Lower lobe of right lung (tissue), 2 donors: ENCODE measurements at places on chromosomes 2 and 18. TPM values are rescaled to one million over a fixed set of nuclear protein-coding genes. Genes with fewer than 3 reads are reported as not detected.

Gene CREG2
- total RNA-seq = not detected

Gene DSG4
- total RNA-seq = not detected

Gene AOX1
- total RNA-seq = 36.7 TPM

DNA sequence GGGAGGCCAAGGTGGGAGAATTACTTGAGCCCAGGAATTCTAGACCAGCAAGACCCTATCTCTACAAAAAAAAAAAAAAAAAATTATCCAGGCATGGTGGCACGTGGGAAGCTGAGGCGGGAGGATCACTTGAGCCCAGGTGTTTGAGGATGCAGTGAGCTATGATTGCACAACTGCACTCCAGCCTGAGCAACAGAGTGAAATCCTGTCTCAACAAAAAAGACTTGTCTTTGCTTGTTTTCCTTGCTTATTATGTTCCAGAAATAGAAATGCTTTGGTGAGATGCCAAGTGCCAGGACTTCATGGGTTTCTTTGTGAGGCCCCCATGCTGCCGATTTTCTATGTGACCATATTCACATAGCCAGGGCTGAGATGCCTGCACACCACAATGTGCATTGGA is 9.0 kb downstream of the DCDC2C start:
- no peaks in the 10 kb centered on the region for H3K4me1 ChIP-seq
- DNase-seq = no peak
- H3K27me3 ChIP-seq = no peaks in the 10 kb centered on the region
- no peak overlapping the region for H3K27ac ChIP-seq

DNA sequence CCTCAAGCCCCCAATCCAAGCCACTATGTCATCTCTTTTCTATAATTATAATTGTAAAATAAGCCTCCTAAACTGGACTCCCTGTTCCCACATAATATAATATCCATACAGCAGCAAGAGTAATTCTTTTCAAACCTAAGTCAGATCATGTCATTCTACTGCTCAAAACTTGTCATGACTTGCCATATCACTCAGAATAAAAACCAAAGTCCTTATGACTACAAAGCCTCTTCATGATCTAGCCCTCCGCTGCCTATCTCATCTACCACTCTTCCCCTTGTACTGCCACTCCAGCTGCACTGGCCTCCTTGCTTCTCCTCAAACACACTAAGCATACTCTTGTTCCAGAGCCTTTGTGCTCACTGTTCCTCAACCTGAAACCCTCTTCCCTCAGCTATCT is 69.9 kb downstream of the MEMO1 start:
- H3K36me3 ChIP-seq = peaks cover 13% of the 10 kb centered on the region
- no peaks in the 10 kb centered on the region for H3K27me3 ChIP-seq
- no peak for DNase-seq
- H3K27ac ChIP-seq = no peak overlapping the region

Gene RAMP1
- total RNA-seq = 5.1 TPM

DNA sequence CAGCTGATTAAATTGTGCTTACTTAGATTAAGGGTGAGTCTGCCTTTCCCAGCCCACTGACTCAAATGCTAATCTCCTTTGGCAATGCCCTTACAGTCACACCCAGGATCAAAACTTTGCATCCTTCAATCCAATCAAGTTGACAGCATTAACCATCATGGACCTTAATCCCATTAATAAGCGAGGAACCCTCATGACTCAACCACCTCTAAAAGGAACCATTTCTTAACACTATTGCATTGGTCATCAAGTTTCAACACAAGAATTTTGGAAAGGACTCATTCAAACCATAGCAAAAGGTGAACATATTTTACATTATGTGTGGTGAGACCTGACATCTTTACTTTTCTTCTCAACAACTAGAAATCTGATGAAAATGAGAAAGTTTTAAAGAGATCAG is 187.0 kb downstream of the OSR1 start:
- DNase-seq = no peak
- no peak overlapping the region for H3K4me3 ChIP-seq
- no peaks in the 10 kb centered on the region for H3K27me3 ChIP-seq
- H3K36me3 ChIP-seq = no peaks in the 10 kb centered on the region
- no peak overlapping the region for H3K27ac ChIP-seq
- H3K4me1 ChIP-seq = no peaks in the 10 kb centered on the region

Gene IFIH1
- total RNA-seq = 44.1 TPM

DNA sequence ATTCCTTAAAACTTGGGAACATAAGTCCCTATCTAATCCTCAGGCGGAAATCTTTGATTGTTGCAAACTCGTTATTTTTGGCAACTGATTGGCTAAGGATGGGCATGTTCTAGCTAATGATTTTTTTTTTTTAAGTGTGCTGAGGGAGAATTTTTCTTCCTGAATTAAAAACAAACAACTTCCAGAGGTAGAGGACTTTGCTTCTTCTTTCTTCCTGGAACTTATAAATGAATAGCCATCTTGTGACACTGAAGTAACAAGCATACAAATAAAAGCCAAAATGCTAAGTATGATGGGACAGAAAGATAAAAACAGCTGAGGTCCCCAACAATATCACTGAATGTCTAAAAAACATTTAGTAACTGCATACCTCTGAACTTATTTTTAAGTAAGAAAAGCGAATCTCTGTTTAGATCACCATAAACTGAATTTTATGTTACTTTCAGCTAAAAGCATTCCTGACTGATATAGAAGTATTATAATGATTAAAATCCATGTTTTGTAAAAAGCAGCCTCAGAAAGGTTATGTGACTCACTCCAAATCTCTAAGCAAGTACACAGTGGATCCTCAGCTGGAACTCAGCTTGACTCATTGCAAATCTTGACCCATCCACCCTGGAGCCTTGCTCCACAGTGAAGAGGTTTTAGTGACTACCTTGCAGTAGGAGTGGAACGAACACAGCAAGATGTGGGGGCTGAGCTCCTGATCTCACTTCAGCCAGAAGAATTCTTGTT is 344.4 kb downstream of the CLIP4 start:
- no peak overlapping the region for H3K4me3 ChIP-seq
- no peaks in the 10 kb centered on the region for H3K36me3 ChIP-seq
- no peak overlapping the region for H3K27ac ChIP-seq
- no peaks in the 10 kb centered on the region for H3K27me3 ChIP-seq
- no peaks in the 10 kb centered on the region for H3K4me1 ChIP-seq

DNA sequence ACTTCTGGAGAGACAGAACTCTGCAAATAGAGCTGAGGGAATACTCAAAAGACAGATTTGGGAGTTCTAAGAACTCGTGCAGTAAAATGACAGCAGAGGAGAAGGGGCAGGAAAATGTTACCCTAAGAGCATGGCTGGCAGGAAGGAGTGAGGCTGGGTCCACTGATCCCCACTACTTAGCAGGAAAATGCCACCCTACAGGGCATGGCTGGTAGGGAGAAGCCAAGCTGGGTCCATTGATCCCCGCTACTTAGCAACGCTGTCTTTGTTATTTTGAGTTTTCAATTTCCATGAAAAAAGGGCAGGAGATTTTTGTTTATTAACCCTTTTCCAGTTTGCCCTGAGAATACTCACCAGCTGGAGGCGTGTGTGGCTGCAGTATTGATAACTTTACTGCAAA is 100.3 kb upstream of the TMEM200C start:
- H3K4me3 ChIP-seq = no peak overlapping the region
- H3K4me1 ChIP-seq = no peaks in the 10 kb centered on the region
- no peak for DNase-seq
- no peak overlapping the region for H3K27ac ChIP-seq

- no peak overlapping the region for H3K4me3 ChIP-seq
- no peak overlapping the region for H3K27ac ChIP-seq
- no peaks in the 10 kb centered on the region for H3K36me3 ChIP-seq
- H3K4me1 ChIP-seq = peaks cover 37% of the 10 kb centered on the region
These were observed 7.9 kb downstream of the NEDD4L start for GRCh38 chr18:58051765-58052460.

GRCh38 chr2:55999790-56000189 is 76.2 kb upstream of the EFEMP1 start:
- no peaks in the 10 kb centered on the region for H3K4me1 ChIP-seq
- H3K4me3 ChIP-seq = no peak overlapping the region

Gene NEUROD1
- total RNA-seq = not detected
